ENCODE measurements at places on chromosomes 3 and 15.

DNA sequence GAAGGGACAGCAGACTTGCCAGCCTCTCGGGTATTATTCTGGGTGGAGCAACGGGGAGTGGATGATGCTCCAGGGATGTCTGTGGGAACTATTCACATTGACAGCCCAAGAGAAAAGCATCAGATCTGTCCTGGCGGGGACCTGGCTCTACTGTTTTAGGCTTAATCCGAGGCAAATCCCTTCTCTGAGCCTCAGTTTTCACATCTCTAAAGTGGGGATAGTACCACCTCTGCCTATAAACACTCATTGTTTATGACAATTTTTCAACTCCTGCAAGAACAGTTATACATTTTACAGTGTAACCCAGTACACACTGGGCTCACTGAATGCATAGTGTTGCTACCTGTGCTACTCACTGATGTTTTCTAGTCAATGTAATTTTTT, 9.3 kb downstream of the PDIA5 start:
- DNase-seq: no peak

GRCh38 chr3:151925419-151925818, 52.0 kb downstream of the SUCNR1 start:
- DNase-seq: no peak

GRCh38 chr3:161108840-161109239, 3.7 kb upstream of the B3GALNT1 start:
- DNase-seq: no peak

DNA sequence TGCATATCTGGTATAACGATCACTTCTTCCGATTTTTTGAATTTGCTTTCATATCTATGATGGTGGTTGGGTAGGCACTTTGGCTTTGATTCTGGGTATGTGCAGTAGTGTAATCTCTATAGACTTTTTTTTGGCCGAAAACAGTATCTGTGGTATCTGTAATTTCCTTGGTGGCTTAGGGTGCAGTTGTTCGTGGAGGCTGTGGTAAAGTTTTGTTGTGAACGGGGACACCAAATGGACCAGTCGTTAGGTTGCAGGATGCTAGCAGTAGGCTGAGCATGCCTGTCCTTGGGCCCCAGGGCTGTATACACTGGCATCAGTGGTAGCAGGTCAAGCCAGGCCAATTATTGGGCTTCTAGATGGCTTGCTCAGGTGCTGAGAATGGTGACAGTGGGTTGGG, 55.2 kb downstream of the CCDC66 start:
- no peak for DNase-seq

DNA sequence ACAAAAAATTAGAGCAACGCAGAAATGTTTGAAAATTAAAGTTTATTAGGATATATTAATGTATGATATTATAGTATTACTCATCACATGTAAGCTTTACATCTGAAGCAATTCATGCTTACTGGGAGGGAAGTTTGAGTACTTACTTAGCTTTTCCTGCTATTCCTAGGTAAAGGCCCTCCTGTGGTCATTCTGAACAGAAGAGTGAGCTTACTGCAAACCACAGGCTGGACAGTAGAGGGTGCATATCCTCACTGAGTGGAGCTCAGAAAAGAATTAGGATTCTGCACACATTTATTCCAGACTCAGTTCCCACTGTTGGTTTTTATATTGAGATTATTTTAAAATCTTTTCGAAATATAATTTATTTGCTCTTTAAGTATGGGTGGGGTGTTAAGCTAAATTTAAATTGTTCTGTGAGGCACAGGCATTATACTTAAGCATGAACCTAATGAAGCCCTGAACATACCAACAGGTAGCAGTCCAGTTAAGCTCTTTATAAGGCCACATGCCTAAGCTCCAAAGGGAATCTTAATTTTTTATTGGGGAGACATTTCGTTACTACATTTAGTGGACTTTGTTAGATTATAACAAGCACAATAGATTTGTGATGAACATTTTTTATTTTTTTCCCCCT, 10.2 kb downstream of the MRPS22 start:
- DNase-seq: peak; percentile 13

DNA sequence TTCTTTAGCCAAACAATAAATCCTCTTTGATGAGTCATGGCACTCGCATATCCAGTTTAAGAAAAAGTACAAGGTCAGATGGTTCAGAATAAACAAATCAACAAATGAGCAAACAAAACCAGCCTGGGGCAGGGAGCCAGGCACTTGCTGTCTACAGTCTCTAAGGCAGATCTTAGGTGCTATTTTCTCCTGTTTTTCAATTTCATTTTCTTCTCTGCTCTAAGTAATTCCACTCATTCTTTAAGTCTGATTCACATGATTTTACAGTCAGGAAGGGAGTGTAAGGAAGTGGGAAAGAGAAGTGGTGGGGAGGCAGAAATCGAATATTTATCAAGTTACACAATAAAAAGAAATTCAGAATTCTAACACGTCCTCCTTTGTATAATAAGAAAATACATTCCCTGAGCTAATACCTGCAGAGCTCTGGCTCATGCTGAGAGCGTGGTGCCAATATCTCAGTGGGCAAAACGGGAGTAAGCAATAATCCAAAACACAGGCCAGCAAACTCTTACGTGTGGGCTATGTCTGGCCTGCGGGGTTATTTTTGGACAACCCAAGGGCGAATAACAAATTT, 298.6 kb downstream of the ADAMTS17 start:
- DNase-seq: no peak

DNA sequence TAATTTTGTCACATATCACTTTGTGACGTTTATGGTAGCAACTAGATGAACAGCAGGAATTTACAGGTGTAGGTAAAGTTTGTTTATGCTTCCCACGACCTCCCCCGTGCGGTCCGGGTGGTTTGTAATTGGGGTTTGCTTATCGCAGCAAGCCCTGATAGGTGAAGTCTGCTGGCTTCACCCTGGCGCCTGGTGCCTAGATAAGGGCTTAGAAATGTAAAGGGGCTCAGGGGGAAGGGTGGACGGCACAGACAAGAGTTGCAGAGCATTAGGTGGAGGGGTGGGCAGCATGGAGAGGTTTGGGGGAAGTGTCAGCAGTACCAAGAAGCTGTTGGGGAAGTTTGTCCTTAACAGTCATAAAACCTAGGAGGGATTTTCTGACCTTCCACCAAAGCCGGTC, 108.1 kb upstream of the RNF7 start:
- DNase-seq: no peak

GRCh38 chr3:74387111-74387735, 227.2 kb downstream of the CNTN3 start:
- DNase-seq: no peak

DNA sequence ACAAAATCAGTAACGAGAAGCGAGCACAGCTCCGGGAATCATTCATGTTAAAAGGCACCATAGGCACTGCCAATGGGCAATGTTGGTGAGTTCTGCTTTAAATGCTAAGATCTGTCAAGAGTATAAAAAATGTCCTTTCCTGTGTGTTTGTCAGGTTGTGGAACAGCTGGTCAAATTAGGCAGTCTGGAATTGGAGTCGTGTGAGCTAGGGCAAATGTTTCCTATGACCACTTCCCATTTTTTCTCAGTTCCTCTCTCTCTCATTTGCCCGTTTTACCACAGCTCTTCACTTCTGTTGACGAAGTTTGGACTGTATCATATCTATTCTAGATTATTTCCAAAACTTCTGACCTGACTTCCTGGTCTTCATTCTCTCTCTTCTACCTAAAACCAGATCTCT, 60.8 kb upstream of the GOLIM4 start:
- DNase-seq: no peak

DNA sequence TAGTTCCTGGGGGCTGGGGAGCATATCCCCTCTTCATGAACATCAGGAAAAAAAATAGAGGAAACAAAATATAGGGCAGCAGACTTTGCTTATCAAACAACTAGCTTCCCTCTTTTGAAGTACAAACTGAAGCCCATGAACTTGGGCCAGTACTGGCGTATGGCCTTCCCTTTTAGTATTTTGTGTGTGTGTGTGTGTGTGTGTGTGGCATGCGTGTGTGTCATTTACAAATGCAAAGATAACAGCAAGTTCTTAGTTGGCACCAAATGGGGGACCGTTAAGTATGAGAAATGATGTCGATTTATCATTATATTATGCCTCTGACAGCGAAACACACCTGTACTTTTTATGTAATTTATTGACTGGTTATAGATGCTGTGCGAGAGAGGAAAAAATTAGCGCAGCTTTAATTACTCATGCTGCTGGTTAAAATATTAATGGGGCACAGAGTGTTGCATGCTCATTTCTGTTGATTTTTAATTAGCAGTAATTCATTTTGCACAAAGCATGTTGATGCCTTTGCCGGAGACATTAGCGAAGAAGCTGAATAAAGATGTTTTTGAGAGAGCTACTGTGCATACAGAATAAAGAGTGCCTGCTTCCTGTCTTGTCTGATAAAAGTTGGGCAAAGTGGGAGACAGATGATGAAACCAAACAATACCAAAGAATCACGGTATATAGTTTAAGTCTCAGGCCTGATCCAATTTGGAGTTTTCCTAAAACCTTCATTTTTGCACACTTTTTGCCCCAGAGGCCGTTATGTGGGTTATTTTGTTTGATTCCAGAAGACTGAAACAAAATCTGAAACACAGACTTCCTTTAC, 297.1 kb downstream of the SATB1 start:
- DNase-seq: no peak

- DNase-seq: no peak
Measured at GRCh38 chr3:184647405-184647936, 64.4 kb downstream of the MAGEF1 start.

DNA sequence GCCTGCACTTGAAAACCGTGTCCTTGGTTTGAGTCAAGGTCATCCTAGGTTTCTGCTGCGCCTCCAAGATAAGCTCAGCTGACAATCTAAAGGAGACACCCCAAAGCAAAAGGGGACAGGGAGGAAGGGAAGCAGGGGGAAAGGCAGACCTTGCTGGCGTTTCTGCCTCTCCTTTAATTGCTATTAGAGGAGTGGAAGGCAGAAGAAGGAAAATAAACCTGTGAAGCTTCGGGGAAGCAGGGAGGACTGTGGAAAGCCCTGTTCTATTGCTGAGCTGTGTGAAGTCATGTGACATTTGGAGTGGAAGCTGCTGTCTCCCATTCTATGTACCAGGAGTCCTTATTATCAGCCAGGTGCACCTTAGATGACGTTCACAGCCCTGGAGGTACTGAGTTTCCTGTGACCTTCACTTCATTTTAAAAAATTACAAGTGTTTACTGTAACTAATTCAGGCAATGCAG, 21.5 kb upstream of the CHD2 start:
- no peak for DNase-seq

DNA sequence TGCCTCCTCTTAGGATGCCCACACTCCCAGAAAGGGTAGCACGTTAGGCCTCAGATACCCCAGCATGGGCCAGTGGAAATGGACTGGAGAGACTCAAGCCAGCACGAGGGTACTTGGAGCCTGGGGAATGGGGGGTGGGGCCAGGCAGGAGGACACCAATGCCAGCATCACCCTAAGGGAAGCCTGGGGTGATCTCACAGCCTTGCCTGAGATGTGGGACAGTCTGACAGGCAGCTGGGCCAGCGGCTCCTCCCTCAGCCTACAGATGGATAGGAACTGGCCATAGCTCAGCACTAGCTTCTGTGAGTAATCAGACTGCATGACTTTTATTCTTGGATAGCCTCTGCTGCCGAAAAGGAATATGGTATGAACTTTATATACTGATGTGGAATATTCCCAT, 59.6 kb upstream of the MRPS22 start:
- no peak for DNase-seq

DNA sequence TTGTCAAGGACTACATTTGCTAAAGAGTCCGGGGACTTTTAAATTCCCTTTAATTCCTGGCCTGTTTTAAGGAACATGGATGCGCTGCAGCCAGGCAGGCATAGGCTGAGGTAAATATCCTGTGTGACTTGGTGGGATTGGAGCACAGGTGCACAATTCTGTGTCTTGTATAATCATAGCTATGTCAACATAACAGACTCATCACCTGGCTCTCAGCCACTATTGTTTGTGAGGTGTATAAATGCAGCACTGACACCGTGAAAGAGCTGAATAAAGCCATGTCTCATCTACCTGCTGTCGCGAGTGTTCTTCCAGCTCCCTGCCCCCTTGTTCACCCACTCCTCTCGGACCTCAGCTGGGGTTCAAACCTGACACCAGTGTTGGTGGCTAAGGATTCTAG, 109.7 kb downstream of the MFSD1 start:
- DNase-seq: no peak

DNA sequence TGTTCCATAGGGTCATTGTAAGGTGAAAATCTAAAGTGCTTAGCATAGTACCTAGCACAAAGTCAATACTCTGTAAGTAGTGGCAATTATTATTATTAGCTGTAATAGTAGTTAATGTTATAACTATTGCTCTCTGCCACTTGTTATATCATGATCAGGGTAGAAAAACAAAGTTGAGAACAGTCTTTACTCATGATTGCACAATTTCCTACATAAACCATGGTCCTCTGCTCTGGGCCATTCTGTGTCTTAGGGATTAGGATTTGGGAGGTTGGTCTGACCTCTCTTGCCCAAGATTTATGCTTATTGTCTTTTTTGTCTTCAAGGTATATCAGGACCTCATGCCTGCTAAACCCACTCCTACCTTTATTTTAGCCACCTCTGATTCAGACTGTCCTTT, 4.3 kb upstream of the LRRC58 start:
- DNase-seq: no peak

GRCh38 chr3:28777806-28778475, 429.3 kb upstream of the AZI2 start:
- DNase-seq: no peak

- no peak for DNase-seq
Measured at GRCh38 chr3:9762871-9763270, 6.9 kb downstream of the CAMK1 start.

DNA sequence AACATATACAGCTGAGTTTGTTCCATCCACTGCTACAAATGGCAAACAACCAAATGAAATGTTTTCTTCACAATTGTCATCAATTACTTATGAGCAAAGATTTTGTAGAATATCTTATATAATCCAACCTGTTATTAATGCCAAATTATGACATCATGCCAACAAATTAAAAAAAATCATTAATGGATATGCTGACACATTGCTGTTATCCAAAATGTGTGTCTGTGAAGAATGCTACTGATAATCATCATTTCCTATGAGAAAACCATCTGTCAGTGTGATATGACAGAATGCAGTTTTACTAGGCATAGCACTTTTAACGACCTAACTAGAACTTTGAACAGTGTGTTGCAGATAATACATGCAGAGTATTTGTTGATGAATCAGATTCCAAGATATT, 556.5 kb upstream of the KCNMB2 start:
- DNase-seq: no peak

DNA sequence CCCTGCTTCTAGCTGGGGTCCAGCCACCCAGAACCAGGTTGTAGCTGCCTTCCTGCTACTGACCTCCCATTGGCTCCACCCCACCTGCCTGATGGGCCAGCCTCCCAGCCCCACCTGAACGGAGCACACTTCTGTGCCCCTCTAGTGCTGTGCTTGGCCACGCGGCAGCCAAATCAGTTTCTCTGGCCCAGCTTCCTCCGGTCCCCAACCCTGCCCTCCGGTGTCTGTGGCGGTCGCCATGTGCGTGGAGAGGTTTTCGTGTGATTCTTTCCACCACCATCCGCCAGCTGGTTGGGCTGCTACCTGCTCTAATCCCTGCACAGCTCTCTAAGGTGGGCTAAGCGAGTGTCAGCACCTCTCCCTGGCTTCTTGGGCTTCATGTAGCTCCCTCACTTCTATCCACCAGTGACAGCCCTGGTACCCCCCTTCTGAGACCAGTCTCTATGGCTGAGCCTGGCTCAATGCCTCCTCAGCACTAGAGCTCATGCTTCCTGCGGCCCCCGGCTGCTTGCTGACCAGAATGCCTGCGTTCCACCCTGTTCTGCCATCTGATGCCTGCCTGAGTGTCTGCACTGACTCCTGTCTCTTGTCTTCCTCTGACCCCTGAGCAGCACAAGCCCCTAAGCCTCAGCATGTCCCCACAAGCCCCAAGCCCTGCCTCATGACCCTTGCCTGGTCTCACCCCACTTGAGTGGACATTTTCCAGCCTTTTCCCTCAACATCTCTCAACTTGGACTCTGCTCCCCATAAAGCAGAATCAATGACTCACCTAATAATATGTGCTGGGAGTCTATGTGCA, 23.2 kb upstream of the MAGEF1 start:
- no peak for DNase-seq

Measured in cerebellum (tissue), 4 donors.